ENCODE measurements at places on chromosomes 5 and 9.

GRCh38 chr5:13359344-13359743 is 585.1 kb downstream of the DNAH5 start:
- DNase-seq, result no peak

GRCh38 chr9:119609277-119609971 is 240.2 kb upstream of the BRINP1 start:
- no peak for DNase-seq

DNA sequence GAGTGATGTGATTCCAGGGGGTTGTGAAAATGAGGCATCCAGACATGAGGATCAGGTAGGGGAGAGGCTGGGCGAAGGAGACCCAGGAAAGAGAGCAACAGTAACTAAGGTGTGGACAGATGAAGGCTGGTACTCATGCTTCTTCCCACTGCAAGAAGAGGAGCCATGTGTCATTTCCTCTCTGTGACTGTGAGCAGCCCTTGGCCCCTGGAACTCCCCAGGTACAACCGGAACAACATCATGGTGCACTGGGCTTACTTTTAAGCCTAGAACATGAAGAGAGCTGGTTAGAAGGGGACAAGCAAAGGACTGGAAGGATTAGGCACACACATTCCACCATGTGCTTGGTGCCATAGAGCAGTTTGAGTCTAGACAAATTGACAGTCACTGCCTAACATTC is 10.9 kb upstream of the IL12B start:
- DNase-seq, result no peak

- DNase-seq, result no peak
Measured at GRCh38 chr5:21613971-21614488, 1239.1 kb downstream of the CDH12 start.

- no peak for DNase-seq
Measured at GRCh38 chr9:71025201-71025600, 96.2 kb downstream of the TRPM3 start.
